ENCODE measurements at places on chromosomes 11 and 22. TPM values are rescaled to one million over a fixed set of nuclear protein-coding genes. Genes with fewer than 3 reads are reported as not detected.

ANO5 gene
- 0.59 TPM for total RNA-seq

KCTD14 gene
- total RNA-seq: 0.29 TPM

APOBEC3B gene
- 0.36 TPM for total RNA-seq

PLAAT4 gene
- 26.1 TPM for total RNA-seq

PATZ1 gene
- total RNA-seq: 15.2 TPM

PARVA gene
- total RNA-seq: 83.7 TPM

CD3D gene
- not detected for total RNA-seq

PDE2A gene
- total RNA-seq: 0.36 TPM

ZNF74 gene
- 12.4 TPM for total RNA-seq

TRIM6 gene
- 3.6 TPM for total RNA-seq

OSBP2 gene
- total RNA-seq: 4.3 TPM

CYTH4 gene
- 0.59 TPM for total RNA-seq

Measured in osteoblast (primary cell).